ENCODE measurements at places on chromosomes 5 and 9. TPM values are rescaled to one million over a fixed set of nuclear protein-coding genes. Genes with fewer than 3 reads are reported as not detected.

Gene IL11RA
- 135 TPM for total RNA-seq

Gene SELENOP
- 2.5 TPM for total RNA-seq

GRCh38 chr9:7115606-7116005 lies 357.8 kb downstream of the KDM4C start:
- no peak for DNase-seq
- no peaks in the 10 kb centered on the region for H3K36me3 ChIP-seq
- no peak overlapping the region for H3K4me3 ChIP-seq

- no peak overlapping the region for H3K27ac ChIP-seq
- H3K36me3 ChIP-seq: peaks cover 13% of the 10 kb centered on the region
- DNase-seq: no peak
- no peaks in the 10 kb centered on the region for H3K27me3 ChIP-seq
These were observed 42.7 kb downstream of the LRRC70 start for GRCh38 chr5:62621280-62621679.

Gene KIF12
- not detected for total RNA-seq

GRCh38 chr5:40430101-40430710 lies 249.5 kb upstream of the PTGER4 start:
- H3K27me3 ChIP-seq: no peaks in the 10 kb centered on the region
- no peak overlapping the region for H3K4me3 ChIP-seq
- no peaks in the 10 kb centered on the region for H3K36me3 ChIP-seq
- H3K4me1 ChIP-seq: peaks cover 32% of the 10 kb centered on the region

- H3K4me3 ChIP-seq: no peak overlapping the region
- no peaks in the 10 kb centered on the region for H3K4me1 ChIP-seq
- no peaks in the 10 kb centered on the region for H3K27me3 ChIP-seq
- peaks cover 2% of the 10 kb centered on the region for H3K36me3 ChIP-seq
- no peak for DNase-seq
These were observed 171.7 kb downstream of the TTLL11 start for GRCh38 chr9:121921444-121921843.

DNA sequence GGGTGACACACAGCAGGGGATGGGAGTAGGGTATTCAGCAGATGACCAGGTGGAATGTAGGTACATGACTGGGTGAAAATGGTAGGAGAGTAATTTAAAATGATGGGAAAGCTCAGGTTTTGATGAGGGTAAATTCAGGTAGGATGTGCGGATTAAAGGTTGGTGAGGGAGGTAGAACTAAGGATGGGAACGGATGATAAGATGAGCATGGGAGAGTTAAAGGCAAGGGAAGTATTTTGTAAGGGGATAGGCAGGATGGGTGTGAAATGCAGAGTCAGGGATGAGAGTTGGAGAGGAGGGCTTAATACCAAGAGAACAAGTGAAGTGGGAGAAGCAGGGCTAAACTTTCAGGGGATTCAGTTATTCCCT lies 1.5 kb downstream of the TLN1 start:
- no peaks in the 10 kb centered on the region for H3K27me3 ChIP-seq
- H3K4me1 ChIP-seq: peaks cover 31% of the 10 kb centered on the region
- H3K27ac ChIP-seq: peak overlapping the region; percentile 97
- no peak for DNase-seq
- H3K4me3 ChIP-seq: no peak overlapping the region

DNA sequence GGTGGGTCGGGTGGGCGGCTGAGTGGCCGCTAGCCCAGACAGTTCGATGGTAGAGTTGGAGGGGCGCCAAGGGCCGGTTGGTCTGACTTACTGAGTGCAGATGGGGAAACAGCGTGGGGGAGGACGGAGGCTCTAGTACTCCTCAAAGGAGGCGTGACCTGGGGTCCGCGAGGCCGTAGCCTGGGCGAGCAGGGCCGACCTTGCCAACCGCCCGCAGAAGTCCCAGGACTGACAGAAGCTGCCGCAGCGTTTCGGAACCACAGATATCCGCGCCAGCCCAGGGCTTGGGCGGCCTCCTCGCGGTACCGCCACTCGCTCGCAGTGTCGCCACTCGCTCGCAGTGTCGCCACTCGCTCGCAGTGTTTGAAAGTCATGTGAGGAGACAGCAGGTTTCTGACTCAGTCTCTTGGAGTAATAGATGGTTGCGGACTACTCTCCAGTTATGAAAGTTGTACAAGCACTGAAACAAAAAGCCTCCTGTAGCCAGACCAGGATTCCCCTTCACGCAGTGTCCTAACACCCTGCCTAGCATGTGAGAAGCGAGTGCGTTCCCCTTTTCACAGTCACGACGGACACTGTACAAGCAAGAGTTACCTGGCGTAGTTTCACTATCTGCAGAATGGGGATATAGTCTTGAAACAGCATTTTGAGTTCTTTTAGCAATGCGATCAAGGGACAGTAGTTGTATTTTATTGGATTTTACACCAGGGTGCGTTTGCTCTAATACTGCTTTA lies 674 bp downstream of the TMEM38B start:
- H3K27me3 ChIP-seq: peaks cover 18% of the 10 kb centered on the region
- H3K36me3 ChIP-seq: no peaks in the 10 kb centered on the region
- H3K4me3 ChIP-seq: peak overlapping the region; percentile 94
- H3K4me1 ChIP-seq: peaks cover 18% of the 10 kb centered on the region

DNA sequence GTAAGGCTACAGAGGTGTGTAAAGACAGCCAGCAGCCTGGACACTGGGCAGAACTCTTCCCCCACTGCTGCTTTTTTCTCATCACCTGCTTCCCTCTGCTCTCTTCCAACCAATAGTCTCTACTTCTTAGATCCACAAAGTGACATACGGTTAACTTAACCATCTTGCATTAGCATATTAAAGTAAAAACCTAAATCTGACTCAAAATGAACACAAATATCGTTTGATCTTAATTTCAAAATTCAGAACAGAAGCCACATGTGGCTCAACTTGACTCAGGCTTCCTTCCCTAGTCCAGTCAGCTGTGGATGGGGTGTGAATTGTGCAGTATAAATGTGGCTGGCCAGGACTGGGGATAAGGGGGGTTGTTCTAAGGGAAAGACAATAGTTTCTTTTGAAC lies 114.3 kb downstream of the STARD4 start:
- H3K4me3 ChIP-seq: no peak overlapping the region
- peaks cover 90% of the 10 kb centered on the region for H3K36me3 ChIP-seq
- no peaks in the 10 kb centered on the region for H3K27me3 ChIP-seq

- H3K27me3 ChIP-seq: no peaks in the 10 kb centered on the region
- no peak for DNase-seq
- H3K36me3 ChIP-seq: no peaks in the 10 kb centered on the region
- H3K27ac ChIP-seq: no peak overlapping the region
- no peaks in the 10 kb centered on the region for H3K4me1 ChIP-seq
These were observed 284.5 kb downstream of the TMEM38B start for GRCh38 chr9:105978826-105979225.

DNA sequence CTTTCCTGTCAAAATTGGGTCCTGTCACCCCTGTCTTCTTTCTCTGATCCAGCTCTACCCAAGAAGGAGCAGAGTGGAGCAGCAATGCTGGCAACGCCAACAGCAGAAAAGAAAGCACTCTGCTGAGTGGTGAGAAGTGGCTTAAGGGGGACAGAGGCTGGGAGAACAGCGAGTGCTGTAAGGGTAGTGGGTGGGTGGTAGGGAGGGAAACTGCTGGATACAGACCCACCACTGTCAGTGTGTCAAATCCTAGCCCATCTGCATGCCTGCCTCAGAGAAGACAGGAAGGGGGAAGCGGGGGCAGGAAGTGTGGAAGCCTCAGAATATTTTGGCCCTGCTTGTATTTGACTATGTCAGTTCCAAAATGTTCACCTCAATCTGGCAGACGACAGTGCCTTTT lies 170.4 kb upstream of the MAST4 start:
- no peak for DNase-seq
- H3K4me3 ChIP-seq: no peak overlapping the region
- H3K36me3 ChIP-seq: no peaks in the 10 kb centered on the region
- no peaks in the 10 kb centered on the region for H3K4me1 ChIP-seq

DNA sequence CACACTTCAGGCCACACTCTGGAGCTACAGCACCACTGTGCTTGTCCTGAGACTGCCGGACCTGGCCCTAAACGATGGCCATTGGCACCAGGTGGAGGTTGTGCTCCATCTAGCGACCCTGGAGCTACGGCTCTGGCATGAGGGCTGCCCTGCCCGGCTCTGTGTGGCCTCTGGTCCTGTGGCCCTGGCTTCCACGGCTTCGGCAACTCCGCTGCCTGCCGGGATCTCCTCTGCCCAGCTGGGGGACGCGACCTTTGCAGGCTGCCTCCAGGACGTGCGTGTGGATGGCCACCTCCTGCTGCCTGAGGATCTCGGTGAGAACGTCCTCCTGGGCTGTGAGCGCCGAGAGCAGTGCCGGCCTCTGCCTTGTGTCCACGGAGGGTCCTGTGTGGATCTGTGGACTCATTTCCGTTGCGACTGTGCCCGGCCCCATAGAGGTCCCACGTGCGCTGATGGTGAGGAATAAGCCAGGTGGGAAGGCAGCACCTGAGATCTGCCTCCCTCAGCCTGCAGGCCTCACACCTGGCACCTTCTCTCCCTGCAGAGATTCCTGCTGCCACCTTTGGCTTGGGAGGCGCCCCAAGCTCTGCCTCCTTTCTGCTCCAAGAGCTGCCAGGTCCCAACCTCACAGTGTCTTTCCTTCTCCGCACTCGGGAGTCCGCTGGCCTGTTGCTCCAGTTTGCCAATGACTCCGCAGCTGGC lies 14.7 kb downstream of the CRB2 start:
- H3K36me3 ChIP-seq: no peaks in the 10 kb centered on the region
- no peak for DNase-seq
- H3K4me3 ChIP-seq: no peak overlapping the region
- H3K27ac ChIP-seq: no peak overlapping the region
- H3K27me3 ChIP-seq: peaks cover 52% of the 10 kb centered on the region
